NCI-H774 (cell line): ENCODE measurements at places on chromosomes 3 and 15.

DNA sequence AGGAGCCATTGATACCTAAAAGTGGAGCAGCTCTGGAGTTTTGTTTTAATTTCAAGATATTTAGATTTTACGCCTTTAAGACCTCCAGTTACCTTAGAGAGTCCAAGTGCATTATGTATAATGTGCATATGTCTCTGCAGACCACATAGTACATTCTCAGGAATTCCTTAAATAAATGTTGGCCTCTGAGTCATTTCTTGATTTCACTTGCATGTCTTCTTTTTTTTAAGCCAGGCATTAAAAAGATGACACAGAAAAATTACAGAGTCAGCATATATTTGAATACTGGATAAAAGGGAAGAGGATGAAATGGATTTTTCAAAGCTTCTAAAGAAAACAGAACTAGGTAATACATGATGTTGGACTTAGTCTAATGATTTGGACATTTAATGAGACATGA is 125.2 kb downstream of the TMCO5A start:
- DNase-seq, result no peak

- DNase-seq, result no peak
Measured at GRCh38 chr15:51139091-51139490, 44.4 kb upstream of the TNFAIP8L3 start.

DNA sequence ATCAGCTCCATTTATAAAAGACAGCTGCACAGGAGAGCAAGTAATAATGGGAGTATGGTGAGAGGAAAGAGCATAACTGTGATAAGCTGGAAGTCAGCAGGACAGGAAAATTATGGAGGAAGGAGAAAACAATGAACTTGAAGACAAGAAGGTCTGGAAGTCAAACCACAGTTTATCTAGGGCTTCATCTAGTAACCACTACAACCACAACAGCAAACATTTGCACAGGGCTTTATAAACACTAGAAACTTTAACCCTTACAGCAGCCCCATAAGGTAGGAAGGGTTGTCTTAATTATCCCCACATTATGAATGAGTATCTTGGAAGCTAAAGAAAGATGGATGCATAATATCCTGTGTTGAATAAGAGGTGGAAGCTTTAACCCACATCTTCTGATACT is 820.8 kb downstream of the IGSF11 start:
- DNase-seq, result no peak

GRCh38 chr3:133477487-133477886 is 77.6 kb downstream of the BFSP2 start:
- no peak for DNase-seq

DNA sequence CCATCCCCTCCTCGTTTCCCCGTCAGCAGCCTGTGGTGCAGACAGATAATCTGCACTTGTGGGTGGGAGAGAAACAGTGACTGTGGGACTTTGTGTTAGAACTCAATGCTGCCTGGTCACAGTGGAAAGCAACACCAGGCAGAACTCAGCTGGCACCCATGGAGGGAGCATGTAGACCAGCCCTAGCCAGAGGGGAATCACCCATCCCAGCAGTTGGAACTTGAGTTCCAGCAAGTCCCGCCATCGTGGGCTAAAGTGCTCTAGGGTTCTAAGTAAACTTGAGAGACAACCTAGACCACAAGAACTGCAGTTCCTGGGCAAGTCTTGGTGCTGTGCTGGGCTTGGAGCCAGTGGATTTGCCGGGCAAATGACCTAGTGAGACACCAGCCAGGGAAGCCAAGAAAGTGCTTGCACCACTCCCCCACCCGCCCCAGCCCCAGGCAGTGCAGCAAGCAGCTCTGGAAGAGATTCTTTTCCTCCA is 24.4 kb downstream of the ISG20 start:
- no peak for DNase-seq

- DNase-seq, result no peak
Measured at GRCh38 chr3:153652076-153652475, 469.1 kb upstream of the ARHGEF26 start.

DNA sequence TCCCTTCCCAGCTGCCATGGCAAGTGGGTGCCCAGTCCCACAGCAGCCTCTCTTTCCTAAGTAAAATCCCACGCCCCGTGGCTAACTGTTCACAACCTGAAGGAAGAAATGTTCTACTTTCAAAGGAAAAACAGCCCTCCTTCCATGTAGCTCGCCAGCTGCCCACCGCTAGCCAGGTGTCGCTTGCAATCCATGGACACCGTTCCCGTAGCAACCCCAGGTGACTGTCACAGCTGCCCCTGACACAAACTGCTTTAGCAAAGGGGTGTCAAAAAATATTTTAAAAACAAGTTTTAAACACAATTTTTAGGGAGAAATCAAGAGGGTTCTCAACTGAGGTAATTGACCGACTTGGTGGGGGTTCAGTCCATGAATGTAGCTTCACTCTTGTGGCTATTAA is 21.0 kb upstream of the CGNL1 start:
- peak; percentile 22 for DNase-seq

GRCh38 chr3:194485468-194485880 is 1.3 kb downstream of the ATP13A3 start:
- DNase-seq, result no peak

DNA sequence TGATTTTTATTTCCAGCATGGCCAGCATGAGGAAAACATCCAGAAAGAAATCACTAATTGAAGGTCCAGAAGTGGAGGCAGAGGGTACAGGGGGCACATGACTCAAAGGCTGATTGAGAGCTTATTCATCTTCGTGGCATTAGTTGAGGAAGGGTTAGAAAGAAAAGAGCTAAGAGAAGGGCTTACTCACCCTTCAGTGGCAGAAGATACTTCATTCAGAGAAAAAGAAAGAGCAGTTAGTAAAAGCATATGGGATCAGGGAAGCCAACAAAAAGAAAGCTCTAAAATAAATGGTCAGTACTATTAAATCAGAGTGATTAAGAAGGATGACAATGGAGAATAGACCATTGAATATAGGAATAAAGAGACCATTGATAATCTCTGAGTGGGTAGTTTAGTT is 25.2 kb downstream of the GAP43 start:
- DNase-seq, result no peak

- DNase-seq, result no peak
Measured at GRCh38 chr15:25623708-25624107, 184.9 kb upstream of the UBE3A start.

DNA sequence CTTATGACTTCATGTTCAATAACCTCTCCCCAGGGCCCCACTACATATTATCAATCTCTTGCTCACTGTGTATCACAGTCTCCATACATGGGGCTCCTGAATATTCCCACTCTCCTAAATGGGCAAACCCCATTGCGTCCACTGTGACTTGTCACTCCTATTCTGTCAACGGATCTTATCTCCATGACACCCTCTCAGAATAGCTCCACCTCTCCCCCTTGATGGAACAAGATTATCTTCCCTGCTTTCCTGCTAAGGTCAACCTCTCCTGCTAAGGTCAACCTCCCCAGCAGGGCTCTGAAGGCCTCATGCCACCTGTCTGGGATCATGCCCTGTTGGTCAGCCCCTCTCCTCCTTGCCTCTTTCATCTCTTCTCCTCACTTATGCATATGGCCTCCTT is 1.8 kb downstream of the CLDN18 start:
- no peak for DNase-seq

GRCh38 chr3:16704941-16705340 is 99.7 kb upstream of the DAZL start:
- no peak for DNase-seq

- no peak for DNase-seq
Measured at GRCh38 chr3:130843441-130843840, 50.4 kb upstream of the ATP2C1 start.

GRCh38 chr3:71080517-71081083 is 502.9 kb downstream of the FOXP1 start:
- no peak for DNase-seq

DNA sequence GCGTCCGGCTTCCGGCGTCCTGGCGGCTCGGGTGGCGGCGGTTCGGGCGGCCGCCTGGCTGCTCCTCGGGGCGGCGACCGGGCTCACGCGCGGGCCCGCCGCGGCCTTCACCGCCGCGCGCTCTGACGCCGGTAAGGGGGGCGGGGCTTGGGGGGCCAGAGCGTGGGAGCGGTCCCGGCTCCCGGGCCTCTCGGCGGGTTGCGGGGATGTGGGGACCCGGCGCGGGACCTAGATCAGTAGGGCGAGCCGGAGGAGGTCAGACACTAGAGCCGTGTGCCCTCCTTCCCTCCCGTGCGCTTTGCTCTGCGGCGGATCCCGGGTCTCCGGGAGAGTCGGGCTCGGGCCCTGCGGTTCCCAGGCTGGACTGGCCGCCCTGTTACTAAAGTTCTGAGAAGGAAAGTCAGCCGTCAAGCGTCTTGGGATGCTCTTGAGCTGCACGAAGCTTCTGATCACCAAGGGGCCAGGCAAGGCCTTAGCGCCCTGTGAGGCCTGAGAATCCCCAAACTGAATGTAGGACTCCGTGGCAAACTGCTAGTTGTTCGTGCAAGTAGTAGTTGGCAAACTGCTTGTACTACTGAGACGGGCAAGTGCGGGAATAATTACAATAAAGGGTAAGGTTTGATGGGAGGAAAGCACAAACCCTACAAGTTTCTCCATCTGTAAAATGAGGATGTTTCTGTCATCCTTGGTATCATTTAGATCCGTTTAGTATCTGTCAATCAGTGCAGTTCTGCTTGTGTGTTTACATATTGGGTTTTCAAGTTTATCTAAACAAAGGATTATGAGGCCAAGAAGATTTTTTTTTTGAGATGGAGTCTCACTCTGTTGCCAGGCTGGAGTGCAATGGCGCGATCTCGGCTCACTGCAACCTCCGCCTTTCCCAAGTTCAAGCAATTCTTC is 587 bp downstream of the PIGX start:
- DNase-seq, result no peak

DNA sequence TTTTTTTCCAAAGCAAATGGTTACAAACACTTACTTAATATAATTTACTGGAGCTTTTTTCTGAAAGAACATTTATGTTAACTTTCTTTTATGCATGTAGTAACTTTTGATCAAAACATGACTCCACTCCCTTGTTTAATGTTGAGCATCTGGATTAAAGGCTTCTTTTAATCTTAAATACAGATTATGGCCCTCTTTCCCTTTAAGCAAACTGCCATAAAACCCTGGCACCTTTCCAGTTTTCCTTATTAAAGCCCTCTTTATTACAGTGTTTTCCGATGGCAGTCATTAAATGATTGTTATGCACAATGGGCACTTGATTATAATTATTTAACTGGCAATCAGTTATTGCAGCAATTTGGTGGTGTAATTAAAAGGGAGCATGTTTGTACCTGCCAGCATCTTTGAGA is 167.0 kb downstream of the VGLL4 start:
- no peak for DNase-seq

GRCh38 chr15:70704166-70704565 is 59.2 kb downstream of the UACA start:
- no peak for DNase-seq

DNA sequence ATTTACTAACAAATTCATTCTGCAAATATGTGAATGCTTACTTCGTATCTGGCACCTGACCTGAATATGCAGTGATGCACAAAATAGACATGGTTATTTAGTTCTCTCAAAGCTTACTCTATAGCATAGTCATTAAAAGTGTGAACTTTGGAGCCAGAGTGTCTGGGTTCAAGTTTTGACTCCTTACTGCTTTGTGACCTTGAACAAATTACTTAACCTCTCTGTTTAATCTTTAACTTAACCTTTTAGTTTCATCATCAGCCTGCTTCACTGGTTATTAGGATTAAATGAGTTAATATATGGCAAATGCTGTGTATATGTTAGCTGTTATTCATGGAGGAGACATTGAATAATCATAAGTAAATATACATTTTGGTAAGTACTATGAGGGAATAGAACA is 12.1 kb upstream of the MGA start:
- no peak for DNase-seq

DNA sequence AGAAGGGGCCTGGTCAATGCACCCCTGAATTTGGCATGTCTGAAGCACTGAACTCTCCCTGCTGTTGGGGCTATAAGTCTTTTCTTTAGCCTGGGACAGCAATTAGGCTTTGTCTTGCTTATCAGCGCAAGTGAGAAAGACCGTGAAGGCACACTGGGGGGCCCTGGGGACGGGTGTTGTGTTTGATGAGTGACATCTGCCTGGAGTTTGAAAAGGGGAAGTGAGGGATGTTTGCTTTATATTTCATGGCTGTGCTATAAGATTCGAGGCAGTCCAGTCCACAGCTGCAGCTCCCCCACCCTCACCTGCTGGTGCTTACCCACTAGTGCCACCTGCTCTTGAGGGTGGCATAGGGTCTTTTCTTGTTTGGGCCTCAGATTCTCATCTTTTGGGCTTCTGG is 44.8 kb downstream of the CEMIP start:
- no peak for DNase-seq

- no peak for DNase-seq
Measured at GRCh38 chr3:157130467-157131251, 29.3 kb downstream of the CCNL1 start.

- DNase-seq, result no peak
Measured at GRCh38 chr3:115347737-115348136, 200.6 kb upstream of the ZBTB20 start.

- no peak for DNase-seq
Measured at GRCh38 chr15:31004220-31004733, 12.8 kb upstream of the MTMR10 start.
